ENCODE measurements at places on chromosomes 5 and 9. TPM values are rescaled to one million over a fixed set of nuclear protein-coding genes. Genes with fewer than 3 reads are reported as not detected.

- no peak for DNase-seq
These were observed 250.4 kb downstream of the RFK start for GRCh38 chr9:76143834-76144233.

DNA sequence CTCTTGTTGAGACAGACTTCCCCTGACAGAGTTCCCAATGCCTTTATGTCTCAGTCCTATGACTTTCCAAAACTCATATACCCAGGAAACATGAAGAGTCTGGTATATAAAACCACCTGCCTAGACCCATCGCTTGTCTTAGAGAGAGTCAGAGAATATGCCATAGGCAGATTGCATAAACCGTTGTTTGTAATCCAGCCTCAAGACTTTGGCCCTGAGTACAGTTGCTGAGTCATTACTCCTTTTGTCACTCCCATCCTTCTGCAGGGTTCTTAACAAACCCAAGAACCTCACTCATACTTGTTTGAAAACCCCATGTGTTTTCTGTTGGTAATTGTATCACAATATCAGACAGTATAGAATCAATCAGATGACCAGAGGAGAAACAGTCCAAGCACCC, 616.3 kb downstream of the SLCO4C1 start:
- DNase-seq: no peak

GRCh38 chr9:20670395-20670794, 13.7 kb upstream of the FOCAD start:
- DNase-seq: no peak

- DNase-seq: no peak
These were observed 842 bp downstream of the MUSK start for GRCh38 chr9:110669433-110669832.

GRCh38 chr9:90167914-90168313, 474.7 kb downstream of the DIRAS2 start:
- DNase-seq: no peak

GRCh38 chr5:1294206-1294834, 548 bp downstream of the TERT start:
- no peak for DNase-seq

DNA sequence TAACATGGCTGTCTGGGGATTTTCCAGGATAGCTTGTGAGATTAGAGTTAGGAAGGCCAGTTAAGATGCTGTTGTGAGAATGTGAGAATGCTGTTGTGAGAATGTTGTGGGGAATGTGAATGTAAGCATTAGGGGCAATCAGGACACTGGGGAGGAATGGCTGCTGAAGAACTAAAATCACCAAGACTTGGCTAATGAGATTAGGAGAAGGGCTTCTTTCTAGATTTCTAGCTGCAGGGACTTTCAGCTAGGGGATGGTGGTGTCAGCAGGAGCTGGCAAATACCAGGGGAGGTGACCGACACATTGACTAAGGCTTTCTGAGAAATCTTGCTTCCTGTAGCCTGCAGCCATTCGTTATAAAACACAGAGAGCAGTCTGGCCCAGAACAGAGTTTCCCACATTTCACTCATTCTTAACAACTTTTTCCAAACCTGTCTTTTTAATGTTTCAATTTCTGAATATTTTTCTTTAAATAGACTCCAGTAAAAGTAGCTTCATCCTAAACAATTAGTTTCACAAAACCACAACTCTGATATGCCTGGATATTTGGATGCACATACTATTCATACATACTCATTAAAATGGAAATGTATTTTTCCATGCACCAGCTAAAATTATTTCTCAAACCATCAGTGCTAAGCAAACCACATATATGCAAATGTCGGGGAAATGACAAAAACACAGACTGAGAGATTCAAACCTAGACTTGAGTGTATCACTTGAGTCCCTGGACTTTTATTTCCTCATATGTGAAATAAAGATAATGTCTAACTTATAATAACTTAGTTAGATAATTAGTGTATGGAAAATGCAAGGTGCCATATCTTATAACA, 89.3 kb upstream of the TNC start:
- DNase-seq: no peak

DNA sequence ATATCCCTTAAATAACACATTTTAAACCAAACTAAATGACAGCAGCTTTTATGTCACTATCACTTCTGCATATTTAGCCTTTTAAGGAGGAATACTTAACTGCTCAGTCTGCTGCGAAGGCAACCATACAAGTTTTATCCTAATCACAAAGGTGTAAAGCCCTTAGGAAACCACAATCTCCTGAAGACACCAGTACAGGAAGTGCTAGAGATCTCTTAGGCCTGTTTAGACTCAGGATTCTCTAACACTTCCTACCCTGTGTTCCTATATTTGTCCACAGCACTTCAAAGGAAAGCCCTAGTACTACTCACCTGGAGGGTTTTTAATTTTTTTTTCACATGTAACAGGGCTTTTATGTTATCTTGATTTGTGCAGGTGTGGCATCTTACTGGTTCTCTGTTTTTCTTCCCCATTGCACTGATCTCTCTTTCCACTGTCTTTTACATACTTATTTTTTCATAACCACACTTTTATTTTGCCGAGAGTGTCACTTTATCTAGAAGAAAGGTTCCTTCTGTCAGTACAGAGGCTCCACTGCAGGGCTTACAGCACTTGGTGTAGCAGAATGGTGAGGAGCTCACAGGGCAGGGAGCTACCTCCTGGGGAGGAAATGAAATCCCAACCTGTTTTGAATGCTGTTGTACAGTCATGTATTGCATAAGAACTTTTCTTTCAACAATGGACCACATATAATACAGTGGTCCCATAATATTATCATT, 1060.6 kb upstream of the ACO1 start:
- no peak for DNase-seq

- DNase-seq: no peak
These were observed 4.0 kb upstream of the GADD45G start for GRCh38 chr9:89600831-89601230.

CAMK4 gene
- total RNA-seq: 3.6 TPM

GRCh38 chr5:147658293-147658932, 124.1 kb downstream of the JAKMIP2 start:
- no peak for DNase-seq

GDNF gene
- 10.1 TPM for total RNA-seq

- no peak for DNase-seq
These were observed 161.2 kb downstream of the RGS3 start for GRCh38 chr9:113624721-113625120.

PRDM9 gene
- not detected for total RNA-seq

TNFSF15 gene
- total RNA-seq: 0.33 TPM

DNA sequence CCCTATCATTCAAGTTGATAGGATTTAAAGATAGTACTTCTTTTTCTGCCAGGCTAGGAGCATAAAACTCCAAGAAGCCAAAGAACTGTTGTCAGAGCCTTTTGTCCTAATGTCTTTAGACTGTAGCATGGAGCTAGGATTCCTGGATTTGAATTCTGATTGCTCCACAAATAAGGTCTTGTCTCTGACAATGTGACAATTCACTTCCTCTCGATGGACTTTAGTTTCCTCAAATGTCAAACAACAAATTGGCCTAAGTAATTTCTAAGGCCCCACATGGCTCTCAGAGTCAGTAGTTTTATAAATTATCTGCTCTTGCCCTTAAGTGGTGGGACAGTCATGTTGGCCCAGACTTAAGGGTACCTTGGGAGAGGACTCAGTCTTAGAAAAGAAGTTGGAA, 36.7 kb downstream of the RFK start:
- no peak for DNase-seq

TICAM2 gene
- total RNA-seq: 1.4 TPM

DNA sequence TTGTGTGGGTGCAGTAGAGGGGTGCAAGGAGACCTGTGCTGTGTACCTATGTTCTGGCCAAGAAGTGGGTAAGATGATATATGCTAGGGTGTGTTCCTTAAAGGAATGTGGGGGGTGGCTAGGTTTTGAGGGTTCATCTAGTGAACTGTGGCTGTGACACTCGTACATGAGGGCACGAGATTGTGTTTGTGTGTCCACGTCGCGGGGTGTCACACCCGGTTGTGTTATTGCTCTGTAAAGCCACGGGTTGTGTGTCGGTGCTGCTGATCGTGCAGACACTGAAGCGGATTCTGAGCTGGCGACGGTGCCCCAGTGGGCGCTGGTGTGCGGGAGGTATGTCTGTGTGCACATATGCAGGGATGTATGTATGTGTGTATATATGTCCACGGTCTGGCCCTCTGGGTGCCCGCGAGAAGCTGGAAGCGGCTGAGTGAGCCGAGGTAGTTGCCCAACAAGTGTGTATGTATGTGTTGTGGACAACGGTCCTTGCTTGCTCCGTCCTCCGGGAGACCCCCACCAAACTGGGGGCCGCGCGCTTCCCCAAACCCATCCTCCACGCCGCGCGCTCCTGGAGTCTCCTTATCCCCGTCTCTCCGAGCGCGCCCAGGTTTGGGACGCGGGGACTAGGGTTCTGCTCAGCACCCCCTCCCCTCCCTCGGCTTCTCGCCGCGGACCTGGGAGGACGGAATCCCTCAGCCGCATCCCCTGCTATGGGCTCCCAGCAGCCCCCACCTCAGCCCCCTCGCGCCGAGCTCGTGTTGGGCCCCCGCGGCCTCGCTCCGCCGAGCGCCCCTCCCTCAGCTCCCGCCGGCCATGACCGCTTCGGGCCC, 639 bp downstream of the PCDH1 start:
- DNase-seq: no peak

DNA sequence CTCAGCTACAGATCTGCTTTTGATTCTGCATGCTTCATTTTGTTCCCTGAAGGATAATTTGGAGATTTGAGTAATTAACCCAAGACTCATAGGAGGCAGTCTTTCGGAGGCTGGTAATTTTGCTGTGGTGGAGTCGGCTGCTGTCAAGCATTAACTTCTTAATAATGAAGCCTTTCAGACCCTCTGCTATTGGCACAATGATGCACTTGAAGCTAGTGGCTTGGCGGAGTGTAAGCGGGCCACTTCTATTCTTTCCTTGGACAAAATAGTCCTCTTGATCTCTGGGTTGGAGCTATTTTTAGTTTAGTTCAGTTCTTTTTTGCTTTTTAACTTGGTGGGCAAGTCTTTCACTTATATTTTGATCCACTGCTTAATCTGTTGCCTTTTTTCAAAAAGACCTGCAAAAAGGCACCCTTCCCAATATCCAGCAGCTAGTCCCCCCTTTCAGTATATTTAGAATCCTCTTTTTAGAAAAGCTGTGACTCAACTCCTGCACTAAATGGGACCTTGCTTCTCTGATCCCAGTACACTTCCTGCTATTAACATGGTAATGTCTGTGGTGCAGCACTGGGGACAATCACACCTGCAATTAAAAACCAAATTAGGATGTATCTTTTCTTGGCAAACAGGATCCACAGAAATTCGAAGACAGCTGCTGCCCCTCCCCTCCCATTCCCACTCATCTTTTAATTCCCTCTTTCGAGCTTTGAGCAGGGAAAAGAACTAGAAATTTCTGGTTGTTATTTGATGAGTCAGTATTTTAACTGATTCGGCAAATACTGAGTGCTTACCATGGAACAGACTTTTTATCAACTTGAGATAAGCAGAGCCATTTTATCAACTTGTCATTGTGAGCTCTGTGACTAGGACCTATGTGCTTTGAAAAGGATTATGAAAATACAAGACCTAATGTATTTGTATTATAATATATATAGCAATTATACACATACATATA, 169.4 kb upstream of the ANKRD55 start:
- no peak for DNase-seq

FOXD4 gene
- 0.33 TPM for total RNA-seq

DNA sequence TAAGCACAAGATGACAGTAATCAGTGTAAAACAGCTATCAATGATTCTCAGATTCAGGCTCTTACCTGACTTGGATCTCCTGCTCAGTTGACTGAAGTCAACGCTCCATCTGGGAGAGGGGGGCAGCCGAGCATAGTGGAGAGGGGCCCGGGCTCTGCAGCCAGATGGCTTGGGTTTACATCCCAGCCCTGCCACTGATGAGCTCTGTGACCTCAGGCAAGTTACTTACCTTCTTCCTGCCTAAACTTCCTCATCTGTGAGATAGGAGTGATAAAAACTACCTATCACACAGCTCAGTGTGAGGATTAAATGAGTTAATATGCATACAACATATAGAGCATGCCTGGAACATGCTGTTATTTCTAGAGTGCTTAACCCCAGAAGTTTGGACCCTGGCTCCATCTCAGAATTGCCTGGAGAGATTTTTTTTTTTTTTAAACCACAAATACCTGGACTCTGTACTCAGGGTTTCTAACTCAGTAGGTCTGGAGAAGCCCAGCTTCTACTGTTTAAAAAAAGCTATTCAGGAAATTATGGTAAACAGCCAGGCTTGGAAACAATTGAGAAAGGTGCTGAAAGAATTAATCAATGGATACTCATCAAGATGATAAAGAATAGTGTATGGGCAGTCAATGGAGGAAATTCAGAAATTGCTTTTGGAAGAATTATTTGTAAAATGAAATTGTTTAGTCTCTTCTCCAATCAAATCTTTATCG, 72.2 kb downstream of the ANKRD55 start:
- DNase-seq: no peak

- DNase-seq: no peak
These were observed 4.0 kb downstream of the ADGRD2 start for GRCh38 chr9:124454296-124454695.

GRCh38 chr5:23457780-23458179, 49.6 kb upstream of the PRDM9 start:
- no peak for DNase-seq

DNA sequence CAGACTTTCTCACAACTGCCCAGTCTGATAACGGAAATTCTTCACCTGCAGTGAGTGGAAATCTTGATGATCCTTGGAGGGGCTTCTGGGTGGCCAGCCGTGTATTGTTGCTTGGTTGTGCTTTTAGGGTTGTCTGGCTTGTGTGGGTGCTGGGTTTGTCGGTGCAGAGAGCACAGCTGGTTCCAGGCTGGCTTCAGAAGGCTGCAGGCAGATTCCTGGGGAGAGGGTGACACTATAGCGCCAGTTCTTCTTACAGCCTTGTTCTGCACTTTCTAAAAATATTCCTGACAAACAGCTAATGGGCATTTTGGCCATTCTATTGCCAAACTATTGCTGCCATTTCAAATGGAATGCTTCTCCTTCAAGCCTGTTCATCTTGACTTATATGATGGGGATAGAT, 99.3 kb downstream of the PDZD2 start:
- DNase-seq: no peak

GRCh38 chr5:141848744-141849414, 29.3 kb downstream of the PCDH1 start:
- DNase-seq: no peak

GRCh38 chr5:44398382-44398781, 9.2 kb upstream of the FGF10 start:
- no peak for DNase-seq

- peak; percentile 97 for DNase-seq
These were observed 5.6 kb upstream of the IRF1 start for GRCh38 chr5:132496191-132496630.

GRCh38 chr9:108549184-108549583, 306.6 kb downstream of the ACTL7B start:
- DNase-seq: no peak

DNA sequence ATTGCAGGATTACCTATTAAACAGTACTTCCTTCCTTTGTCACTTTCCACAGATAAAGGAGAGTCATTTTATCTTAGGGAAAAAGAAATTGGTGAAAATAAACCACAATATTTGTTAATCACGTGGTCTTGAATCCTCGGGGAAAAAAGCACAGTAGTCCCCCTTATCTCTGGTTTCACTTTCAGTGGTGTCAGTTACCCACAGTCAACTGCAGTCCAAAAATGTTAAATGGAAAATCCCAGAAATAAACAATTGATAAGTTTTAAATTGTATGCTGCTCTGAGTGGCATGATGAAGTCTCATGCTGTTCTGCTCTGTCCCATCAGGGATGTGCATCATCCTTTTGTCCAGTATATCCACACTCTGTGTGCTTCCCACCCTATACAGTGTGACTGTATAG, 405.2 kb upstream of the MPDZ start:
- no peak for DNase-seq

- DNase-seq: no peak
These were observed 173.5 kb upstream of the NREP start for GRCh38 chr5:111930449-111930848.

EIF4E1B gene
- total RNA-seq: not detected

All from esophagus muscularis mucosa (tissue), 4 donors.